ENCODE measurements at places on chromosomes 7 and 10.

- no peak for DNase-seq
These were observed 37.3 kb upstream of the TPST1 start for GRCh38 chr7:66167773-66168387.

- DNase-seq, result no peak
These were observed 162.1 kb downstream of the NRG3 start for GRCh38 chr10:82037076-82037475.

- DNase-seq, result no peak
These were observed 24.1 kb downstream of the PDSS1 start for GRCh38 chr10:26721561-26721960.

- DNase-seq, result no peak
These were observed 2.2 kb upstream of the ZNF92 start for GRCh38 chr7:65371468-65371867.

GRCh38 chr7:68700414-68700813 is 897.9 kb upstream of the AUTS2 start:
- DNase-seq, result no peak

- DNase-seq, result no peak
These were observed 405.0 kb downstream of the ADRA2A start for GRCh38 chr10:111481866-111482265.

DNA sequence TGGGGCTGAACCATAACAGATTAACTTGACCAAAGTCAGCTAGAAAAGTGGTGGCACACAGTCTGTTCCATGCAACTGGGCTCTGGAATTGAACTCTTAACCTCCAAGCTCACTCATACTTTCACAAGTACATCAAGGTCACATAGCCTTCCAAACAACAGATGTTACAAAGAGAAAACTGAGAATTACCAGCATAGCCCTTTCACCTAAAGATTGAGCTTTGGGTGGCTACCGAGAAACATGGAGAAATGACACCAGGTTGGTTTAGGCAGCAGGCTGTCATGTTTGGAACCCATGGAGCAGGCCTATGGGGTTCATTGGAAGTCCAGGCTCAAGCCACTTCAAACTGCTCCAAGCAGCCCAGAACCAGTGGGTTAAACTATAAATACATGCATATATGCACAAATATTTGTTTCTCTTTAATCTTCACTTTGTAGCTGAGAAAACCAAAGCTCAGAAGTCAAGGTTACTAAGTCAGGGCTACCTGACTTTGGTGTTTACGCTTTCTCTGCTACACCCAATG is 59.1 kb downstream of the MALSU1 start:
- DNase-seq, result no peak

DNA sequence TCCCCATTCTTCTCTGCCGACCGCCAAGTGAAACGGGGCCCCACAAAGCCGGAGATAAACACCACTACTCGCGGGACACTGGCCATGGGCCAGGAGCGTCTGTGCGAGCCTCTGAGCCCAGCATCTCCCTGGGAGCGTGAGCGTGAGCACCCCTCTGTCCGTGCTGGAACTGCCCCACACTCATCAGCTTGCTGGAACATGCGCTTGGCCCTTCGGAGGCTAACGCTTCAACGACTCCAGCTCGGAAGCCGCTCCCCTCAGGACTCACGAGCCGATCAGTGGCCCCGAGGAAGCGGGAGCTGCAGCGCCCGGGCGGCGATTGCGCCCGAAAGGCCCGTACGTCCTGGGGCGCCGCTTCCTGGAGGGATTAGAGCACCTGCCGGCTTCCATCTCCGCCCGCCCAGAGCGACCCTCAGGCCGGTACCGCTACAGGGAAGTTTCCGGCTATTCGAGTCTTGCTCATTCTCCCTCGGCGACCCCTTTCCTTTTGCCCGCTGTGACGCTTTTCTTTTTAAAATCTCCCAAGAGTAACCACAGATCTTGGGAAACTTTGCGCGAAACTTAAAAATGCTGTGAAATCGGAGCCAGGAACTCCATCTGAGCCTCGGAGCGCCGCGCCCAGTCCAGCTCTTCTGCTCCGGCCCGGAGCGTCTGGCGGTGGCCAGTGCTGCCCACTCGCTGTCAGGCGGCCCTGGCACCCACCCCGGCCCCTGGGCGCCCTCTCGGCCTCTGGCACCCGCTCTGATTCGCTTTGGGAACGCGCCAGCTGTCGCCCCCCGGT is 1.0 kb downstream of the TLL2 start:
- no peak for DNase-seq

DNA sequence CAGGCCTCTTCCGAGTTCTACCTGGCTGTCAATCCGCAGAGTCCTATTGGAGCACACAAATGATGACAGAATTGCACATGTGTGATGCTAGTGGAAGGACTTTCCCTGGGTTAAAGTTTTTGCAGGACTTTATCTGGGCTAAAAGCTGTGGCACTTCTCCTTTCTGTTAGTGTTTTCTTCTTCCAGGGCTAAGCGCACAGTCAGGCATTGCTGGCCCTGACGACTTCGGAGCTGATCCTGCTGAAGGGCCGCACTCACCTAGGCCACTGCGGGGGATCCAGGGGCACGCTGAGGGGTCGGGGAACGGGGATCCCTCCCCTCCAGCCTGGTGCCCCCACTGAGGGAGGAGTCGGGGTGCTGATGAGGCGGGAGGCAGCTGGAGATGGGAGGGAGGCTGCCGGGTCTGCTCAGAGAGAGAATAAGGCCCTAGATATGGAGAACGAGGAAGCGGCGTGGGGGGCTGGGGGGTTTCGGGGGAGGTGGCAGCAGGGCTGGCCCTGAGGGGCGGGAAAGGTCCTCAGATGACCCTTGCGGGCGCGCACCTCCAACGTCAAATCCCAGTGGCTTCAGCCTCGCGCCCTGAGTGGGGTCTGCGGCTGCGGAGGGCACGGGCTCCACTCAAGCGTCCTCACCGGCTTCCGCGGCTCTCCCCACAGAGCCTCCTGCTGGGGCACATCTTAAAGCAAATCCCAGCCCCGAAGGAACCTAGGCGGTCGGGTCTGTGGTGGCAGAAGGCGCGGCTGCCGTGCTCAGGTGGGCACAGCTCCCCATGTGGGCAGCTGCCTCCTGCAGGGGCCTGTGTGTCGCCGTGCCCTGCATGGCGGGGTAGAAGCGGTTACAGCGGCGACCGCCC is 30.9 kb downstream of the AGR3 start:
- no peak for DNase-seq

- no peak for DNase-seq
These were observed 25.7 kb downstream of the STK32C start for GRCh38 chr10:132281915-132282666.

GRCh38 chr10:114256008-114256765 is 17.1 kb downstream of the VWA2 start:
- no peak for DNase-seq

DNA sequence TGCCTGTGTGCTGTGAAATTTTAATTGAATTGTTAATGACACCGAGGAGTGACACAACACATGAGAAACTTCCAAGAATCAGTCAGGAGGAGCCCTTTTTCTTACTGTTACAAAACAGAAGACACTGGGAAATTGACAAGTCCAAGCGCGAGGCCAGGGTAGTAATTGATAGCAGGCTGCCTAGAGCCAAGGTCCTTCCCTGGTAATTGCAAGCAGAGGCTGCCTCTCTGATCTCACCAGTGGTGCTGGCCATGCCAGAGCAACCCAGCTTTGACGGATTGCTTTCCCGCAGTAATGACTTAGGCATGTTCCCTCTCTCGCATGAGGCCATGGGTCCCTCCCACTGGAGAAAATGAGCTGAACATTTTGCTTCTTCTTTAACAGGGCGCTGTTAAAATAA is 111.5 kb downstream of the LRMDA start:
- no peak for DNase-seq

Data from natural killer cell treated with Interleukin-12 subunit alpha and Interleukin-12 subunit beta and Interleukin-15 and Interleukin-18, amount 100 ng/mL, for 72 hours (primary cell).